ENCODE measurements at places on chromosomes 2 and 18. TPM values are rescaled to one million over a fixed set of nuclear protein-coding genes. Genes with fewer than 3 reads are reported as not detected.
A peak's percentile ranks its signal among the peaks of the same experiment; 100 is the strongest.

DNA sequence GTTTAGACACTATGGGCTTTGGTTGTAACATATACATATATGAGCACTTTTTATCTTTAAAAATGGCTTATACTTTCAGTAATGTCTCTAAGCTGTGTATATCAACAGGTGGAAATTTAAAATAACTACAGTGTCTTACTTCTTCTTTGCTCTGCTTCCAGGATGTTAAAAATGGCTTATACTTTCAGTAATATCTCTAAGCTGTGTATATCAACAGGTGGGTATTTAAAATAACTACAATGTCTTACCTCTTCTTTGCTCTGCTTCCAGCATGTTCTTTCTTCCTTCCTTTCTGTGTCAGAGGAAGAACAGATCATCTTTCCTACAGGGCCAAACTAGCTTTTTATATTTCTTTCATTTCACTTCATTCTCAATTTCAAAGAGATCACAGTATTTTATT, 689.6 kb downstream of the EPHA4 start:
- no peaks in the 10 kb centered on the region for H3K36me3 ChIP-seq
- H3K4me3 ChIP-seq, result no peak overlapping the region
- no peak overlapping the region for H3K27ac ChIP-seq
- H3K4me1 ChIP-seq, result no peaks in the 10 kb centered on the region
- no peak for DNase-seq
- no peaks in the 10 kb centered on the region for H3K27me3 ChIP-seq

DNA sequence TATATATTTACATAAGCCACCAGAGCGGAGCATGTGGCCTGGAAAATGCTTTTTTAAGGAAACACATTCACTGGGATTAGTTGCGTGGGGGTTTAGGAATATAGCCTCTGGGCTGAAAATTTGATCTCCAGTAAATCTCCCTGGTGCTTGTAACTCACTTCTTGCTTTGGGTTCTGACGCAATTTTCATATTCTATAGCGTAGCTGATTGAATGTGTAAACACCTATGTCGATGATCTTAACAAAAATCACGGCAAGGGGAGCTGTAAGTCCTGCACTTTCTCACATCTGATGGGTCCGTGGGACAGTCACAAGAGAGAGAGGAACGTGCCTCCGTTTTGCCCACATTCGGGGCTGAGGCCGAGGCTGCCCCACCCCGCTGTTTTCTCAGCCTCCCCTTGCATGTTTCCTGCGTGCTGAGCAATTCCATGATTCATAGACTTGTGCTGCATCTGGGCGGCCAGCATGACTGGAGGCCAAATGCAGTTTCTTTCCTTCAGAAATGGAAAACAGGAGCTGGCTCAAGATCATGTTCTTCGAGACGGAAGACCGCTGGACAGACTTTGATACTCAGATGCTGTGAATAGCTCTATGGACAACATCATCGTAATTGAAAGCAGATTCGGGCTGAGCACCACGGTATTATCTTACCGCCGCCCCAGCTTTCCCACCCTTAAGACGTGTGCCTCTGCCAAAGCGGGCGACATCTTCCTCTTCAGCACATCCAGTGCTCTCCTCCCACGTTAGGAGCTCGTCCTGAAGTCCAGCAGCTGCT, 109.2 kb downstream of the TMEM18 start:
- H3K4me3 ChIP-seq, result no peak overlapping the region
- H3K36me3 ChIP-seq, result no peaks in the 10 kb centered on the region
- peak; percentile 53 for DNase-seq
- H3K27ac ChIP-seq, result no peak overlapping the region

GRCh38 chr2:98915751-98916358, 20.2 kb downstream of the CRACDL start:
- H3K36me3 ChIP-seq, result no peaks in the 10 kb centered on the region
- H3K4me3 ChIP-seq, result no peak overlapping the region
- peaks cover 25% of the 10 kb centered on the region for H3K4me1 ChIP-seq

DNA sequence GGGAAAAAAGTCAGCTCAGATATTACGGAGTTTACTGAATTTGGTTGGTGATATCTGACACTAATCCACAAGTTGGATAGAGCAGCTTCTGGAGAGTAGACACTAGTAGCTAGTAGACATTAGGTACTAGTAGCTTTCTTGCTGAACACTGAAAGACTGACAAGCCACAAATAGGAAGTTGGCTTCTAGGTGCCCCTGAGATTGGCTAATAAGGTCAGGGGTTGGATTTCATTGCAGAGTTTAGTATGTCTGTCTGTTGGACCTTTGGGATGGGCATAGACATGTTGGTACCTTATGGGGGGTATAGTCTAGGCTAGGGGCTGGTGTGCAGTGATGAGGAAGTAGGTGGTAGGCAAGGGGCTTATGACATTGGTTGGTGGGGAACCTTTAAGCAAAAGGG, 164.9 kb upstream of the LRRTM1 start:
- H3K27ac ChIP-seq, result no peak overlapping the region
- H3K36me3 ChIP-seq, result no peaks in the 10 kb centered on the region
- no peak for DNase-seq
- H3K4me1 ChIP-seq, result peaks cover 10% of the 10 kb centered on the region

DNA sequence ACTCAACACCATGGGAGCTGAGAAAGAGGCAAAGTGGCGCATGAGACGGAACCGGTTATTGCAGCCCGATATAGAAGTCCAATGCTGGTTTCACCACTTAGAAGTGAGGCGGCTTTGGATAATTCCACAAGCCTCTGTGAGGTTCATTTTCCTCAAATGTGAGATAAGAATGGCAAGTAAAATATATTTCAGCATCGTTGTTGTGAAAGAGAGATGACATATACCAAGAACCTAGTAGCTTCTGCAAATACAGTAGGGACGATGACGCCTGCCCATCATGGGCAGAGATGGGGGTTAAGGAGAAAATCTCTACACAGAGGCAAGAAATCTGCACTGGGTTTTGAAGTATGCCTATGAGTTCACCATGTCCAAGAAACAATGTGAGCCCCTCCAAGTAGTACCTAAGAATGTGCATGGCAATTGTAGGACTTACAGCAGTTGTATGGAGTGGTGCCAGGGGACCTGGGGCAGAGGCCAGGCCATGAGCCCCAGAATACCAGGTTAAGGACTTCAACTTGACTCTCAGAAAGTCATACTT, 352.0 kb downstream of the RNF144A start:
- no peaks in the 10 kb centered on the region for H3K27me3 ChIP-seq
- H3K4me3 ChIP-seq, result no peak overlapping the region
- DNase-seq, result no peak
- H3K36me3 ChIP-seq, result no peaks in the 10 kb centered on the region

- no peak for DNase-seq
- H3K36me3 ChIP-seq, result no peaks in the 10 kb centered on the region
- no peak overlapping the region for H3K27ac ChIP-seq
- H3K4me3 ChIP-seq, result no peak overlapping the region
- peaks cover 3% of the 10 kb centered on the region for H3K27me3 ChIP-seq
Measured at GRCh38 chr2:120732506-120733237, 3.0 kb upstream of the GLI2 start.

DNA sequence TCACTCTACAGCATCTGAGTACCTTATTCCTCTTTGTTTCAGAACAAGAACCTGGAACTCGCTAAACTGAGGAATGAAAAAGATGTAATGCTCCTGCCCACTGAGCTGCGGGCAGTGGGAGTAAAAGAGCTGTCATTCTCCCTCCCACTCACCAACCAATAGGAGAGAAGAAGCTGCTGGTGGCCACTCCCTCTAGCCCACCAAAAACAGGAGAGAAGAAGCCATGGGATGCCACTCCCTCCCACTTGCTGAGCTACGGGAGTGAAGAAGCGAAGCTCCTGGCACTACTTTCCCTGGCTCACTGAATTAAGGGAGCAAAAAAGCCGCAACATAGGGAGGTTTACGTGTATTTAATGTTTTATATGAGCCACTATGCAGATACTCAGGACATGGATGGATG, 53.7 kb downstream of the RIT2 start:
- no peak overlapping the region for H3K4me3 ChIP-seq
- H3K27me3 ChIP-seq, result no peaks in the 10 kb centered on the region
- DNase-seq, result no peak

DNA sequence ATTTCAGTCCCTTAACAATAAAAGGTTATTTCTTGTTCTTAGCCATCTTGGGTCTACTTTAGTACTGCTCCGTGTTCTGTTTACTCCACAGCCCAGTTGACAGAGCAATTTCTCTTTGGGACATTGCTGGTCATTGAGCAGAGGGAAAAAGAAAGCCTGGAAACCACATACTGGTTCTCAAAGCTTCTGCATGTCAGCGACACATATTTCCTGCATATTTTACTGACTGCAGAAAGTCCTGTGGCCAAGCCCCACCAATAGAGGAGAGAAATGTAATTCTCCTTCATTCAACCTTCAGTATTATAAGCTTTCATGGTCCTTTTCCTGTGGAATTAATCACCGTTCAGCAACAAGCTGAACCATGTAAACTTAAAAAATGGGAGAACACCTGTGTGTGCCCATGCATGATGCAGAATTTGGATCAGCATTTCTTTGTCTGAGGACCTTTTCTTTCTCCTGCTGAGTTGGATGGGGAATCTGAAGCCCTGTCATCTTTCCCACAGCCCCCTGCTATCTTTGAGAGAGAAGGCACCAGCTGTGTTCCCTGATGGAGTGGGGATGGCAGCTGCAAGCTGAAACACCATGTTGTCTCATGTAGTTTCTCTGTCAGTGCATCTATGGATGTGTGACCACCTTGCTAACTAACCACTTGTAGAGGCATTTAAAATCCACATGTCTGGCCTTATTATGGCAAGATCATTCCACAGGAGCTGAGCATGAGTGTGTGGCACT, 431.6 kb downstream of the MEIS1 start:
- H3K27me3 ChIP-seq, result no peaks in the 10 kb centered on the region
- H3K4me3 ChIP-seq, result no peak overlapping the region
- H3K27ac ChIP-seq, result no peak overlapping the region
- DNase-seq, result peak; percentile 82
- peaks cover 4% of the 10 kb centered on the region for H3K4me1 ChIP-seq
- no peaks in the 10 kb centered on the region for H3K36me3 ChIP-seq

DNA sequence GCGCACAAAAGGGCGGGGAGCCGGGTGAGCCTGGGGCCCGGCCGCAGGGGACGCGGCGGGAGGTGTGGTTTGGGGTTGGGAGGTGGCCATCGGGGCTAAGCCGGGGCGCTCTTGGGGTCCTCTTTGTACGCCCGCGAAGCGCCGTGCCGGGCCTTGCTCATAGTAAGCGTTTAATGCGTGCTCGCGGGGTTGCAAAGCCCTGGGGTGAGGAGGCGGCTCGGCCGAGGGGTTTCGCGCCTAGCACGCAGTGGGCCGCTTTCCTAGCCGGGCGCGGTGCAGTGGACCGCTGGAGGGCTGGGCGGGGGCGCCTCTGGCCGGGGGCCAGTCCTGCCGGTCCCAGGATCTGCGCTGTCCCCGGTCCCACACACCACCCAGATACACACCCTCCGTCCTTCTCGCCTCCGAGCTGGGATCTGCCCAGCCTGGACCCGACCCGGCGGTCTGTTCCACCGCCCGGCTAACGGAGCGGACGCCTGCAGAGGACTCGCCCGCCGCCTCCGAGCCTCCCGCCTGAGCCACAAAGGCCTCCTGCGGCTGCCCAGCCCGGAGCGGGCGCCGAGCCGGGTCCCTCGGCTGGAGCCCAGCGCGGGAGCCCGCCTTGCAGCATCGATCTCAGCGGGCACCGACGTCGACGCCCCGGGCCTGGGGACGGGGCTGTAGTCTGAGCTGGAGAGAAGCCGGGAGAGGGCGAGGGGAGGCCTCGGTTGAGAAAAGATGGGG, 564 bp downstream of the DPYSL5 start:
- H3K36me3 ChIP-seq, result no peaks in the 10 kb centered on the region
- H3K27me3 ChIP-seq, result peaks cover 62% of the 10 kb centered on the region
- peaks cover 24% of the 10 kb centered on the region for H3K4me1 ChIP-seq
- no peak overlapping the region for H3K27ac ChIP-seq
- no peak for DNase-seq
- no peak overlapping the region for H3K4me3 ChIP-seq

- no peaks in the 10 kb centered on the region for H3K4me1 ChIP-seq
- no peaks in the 10 kb centered on the region for H3K36me3 ChIP-seq
- H3K4me3 ChIP-seq, result no peak overlapping the region
- H3K27me3 ChIP-seq, result no peaks in the 10 kb centered on the region
- H3K27ac ChIP-seq, result no peak overlapping the region
Measured at GRCh38 chr2:56299171-56299691, 115.4 kb downstream of the CCDC85A start.

GRCh38 chr2:81901017-81901416, 1596.5 kb upstream of the LRRTM1 start:
- H3K27me3 ChIP-seq, result no peaks in the 10 kb centered on the region
- H3K36me3 ChIP-seq, result no peaks in the 10 kb centered on the region
- DNase-seq, result no peak

DNA sequence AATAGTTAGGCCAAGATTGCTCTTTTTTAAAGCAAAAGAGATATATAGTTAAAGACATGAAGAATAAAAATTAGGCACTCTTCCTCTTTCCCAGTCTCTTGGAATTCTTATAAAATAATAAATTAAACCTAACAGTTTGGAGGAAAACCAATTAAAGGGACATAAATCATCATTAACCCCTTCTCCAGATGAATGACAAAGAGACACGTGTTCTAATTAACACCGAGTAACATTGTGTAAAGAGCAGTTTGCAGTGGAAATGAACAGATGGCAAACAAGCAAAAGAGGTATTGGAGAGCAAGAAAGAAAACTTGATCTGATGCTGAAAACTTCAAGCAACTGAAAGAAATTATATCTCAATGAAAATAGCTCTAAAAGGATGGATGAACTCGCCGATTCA, 48.4 kb downstream of the BCL2 start:
- no peaks in the 10 kb centered on the region for H3K36me3 ChIP-seq
- no peaks in the 10 kb centered on the region for H3K27me3 ChIP-seq
- H3K4me3 ChIP-seq, result no peak overlapping the region
- DNase-seq, result no peak
- H3K4me1 ChIP-seq, result no peaks in the 10 kb centered on the region

DNA sequence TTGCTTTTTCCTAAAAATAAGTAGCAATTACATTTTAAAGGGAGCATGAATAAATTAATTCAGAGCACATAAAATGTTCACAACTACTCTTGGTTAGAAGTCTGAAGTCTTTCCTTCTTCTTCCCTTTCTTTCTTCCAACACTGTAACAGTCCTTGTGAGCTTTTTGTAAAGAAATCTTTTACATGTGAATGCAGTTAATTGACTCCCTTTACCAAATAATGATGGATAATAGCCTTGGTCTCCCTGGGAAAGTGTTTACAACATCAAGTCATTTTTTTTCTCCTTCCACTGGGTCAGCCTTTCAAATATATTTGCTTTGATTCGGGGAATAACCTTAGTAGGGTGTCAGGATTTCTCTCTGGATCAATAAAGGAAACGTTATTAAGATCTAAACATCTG, 39.1 kb downstream of the CALCRL start:
- H3K27ac ChIP-seq, result no peak overlapping the region
- no peaks in the 10 kb centered on the region for H3K36me3 ChIP-seq
- no peak for DNase-seq
- H3K4me1 ChIP-seq, result no peaks in the 10 kb centered on the region

GRCh38 chr2:36060133-36060532, 295.4 kb upstream of the CRIM1 start:
- no peaks in the 10 kb centered on the region for H3K36me3 ChIP-seq
- H3K27ac ChIP-seq, result no peak overlapping the region
- no peaks in the 10 kb centered on the region for H3K4me1 ChIP-seq
- H3K4me3 ChIP-seq, result no peak overlapping the region

- H3K4me1 ChIP-seq, result peaks cover 2% of the 10 kb centered on the region
- DNase-seq, result no peak
- H3K27ac ChIP-seq, result no peak overlapping the region
- H3K4me3 ChIP-seq, result no peak overlapping the region
Measured at GRCh38 chr2:101234169-101234938, 18.3 kb upstream of the CNOT11 start.

KANSL1L gene
- polyA plus RNA-seq, result 8.1 TPM

SULT1C4 gene
- 7.4 TPM for polyA plus RNA-seq

PEX13 gene
- polyA plus RNA-seq, result 11.1 TPM

PHOSPHO2 gene
- polyA plus RNA-seq, result 1.9 TPM

KCNG2 gene
- 0.16 TPM for polyA plus RNA-seq

RBM43 gene
- polyA plus RNA-seq, result 3.0 TPM

OTOS gene
- polyA plus RNA-seq, result not detected

LINC00305 gene
- not detected for polyA plus RNA-seq
